ENCODE measurements at places on chromosomes 12 and 14.

- DNase-seq = no peak
Measured at GRCh38 chr12:99195474-99195873, 452.1 kb upstream of the GARIN6 start.

- DNase-seq = no peak
Measured at GRCh38 chr14:71166180-71166837, 259.1 kb downstream of the PCNX1 start.

- no peak for DNase-seq
Measured at GRCh38 chr14:25501749-25502148, 451.8 kb upstream of the STXBP6 start.

- no peak for DNase-seq
Measured at GRCh38 chr12:88816201-88816600, 235.9 kb upstream of the KITLG start.

GRCh38 chr12:98211909-98212695 is 303.3 kb upstream of the TMPO start:
- DNase-seq = no peak

DNA sequence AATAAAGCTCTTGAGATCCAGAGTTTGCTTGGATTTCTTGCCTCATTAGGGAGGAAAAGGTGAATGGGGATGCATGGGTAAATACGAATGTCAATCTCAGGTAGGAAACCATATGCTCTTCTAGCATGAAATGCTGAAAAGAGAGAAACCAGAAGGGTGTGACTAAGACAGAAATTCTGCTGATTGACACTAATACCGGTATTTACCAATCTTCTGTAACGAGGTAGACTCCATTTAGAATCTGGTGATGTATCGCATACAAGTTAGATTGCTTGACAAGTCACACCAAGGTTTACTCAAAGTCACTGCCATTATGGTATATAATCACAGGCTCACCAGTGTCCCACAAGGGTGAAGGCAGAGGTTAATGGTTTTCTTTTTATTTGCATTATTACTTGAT is 337.9 kb downstream of the NRXN3 start:
- DNase-seq = no peak

DNA sequence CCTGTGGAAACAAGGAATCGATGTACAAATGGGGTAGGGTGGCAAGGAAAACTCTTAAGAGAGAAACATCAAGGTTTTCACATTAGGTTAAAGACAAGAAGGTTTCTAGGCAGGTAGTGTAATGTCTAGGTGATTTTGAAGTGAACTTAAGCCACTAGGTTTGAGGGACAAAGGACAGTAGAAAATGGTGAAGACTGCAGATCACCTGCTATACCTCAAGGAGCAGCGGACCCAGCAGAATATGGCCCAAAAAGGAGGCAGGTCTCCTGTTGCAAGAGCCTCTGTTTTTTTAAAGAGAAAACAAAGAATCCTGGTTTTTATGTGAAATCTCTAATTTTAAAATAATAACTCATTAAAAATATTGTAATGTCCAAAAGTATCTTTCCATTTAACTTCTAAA is 178.1 kb downstream of the ACSS3 start:
- no peak for DNase-seq

DNA sequence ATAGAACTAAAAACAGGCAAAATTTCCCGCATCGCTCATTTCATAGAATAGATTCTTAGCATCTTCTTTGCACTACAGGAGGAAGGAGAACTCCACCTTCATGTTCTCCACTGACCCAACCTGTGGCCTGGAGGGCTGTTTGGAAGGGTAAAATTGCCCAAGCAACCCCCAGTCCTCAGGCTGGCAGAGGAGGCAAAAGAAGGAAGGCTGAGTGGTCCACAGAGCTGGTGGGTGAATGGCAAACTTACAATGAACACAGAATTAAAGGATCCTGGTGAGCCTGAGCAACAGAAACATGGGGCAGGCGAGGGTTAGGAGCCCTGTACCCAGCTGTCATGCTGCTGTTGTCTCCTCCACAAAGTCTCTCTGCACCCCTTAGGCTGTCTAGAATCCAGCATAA is 25.1 kb downstream of the SENP1 start:
- DNase-seq = no peak

- DNase-seq = no peak
Measured at GRCh38 chr12:63389211-63389610, 238.2 kb upstream of the AVPR1A start.
